ENCODE measurements at places on chromosomes 1 and 21.

DNA sequence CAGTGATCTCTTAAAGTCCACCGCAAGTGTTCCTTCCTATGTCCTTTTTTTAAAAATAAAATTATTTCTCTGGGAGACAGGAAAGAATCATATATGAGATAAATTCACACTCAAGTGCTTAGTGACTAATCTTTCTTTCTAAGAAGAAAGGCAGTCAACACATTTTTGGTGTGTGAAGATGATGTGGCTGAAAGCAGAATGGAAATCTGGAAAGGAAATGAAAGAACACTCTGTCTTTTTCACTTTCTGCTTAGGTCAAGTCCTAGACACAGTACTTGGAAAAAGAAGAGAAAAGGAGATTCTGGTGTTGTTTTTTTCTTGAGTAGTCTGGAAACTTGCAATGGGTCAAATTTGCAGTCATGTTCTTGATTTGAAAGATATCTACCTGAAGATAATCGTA is 45.5 kb upstream of the PRRX1 start:
- DNase-seq: no peak

GRCh38 chr21:42388740-42389448 is 7.0 kb downstream of the TMPRSS3 start:
- DNase-seq: no peak

- DNase-seq: no peak
Observed at GRCh38 chr1:115658646-115659045, 16.9 kb downstream of the VANGL1 start.

DNA sequence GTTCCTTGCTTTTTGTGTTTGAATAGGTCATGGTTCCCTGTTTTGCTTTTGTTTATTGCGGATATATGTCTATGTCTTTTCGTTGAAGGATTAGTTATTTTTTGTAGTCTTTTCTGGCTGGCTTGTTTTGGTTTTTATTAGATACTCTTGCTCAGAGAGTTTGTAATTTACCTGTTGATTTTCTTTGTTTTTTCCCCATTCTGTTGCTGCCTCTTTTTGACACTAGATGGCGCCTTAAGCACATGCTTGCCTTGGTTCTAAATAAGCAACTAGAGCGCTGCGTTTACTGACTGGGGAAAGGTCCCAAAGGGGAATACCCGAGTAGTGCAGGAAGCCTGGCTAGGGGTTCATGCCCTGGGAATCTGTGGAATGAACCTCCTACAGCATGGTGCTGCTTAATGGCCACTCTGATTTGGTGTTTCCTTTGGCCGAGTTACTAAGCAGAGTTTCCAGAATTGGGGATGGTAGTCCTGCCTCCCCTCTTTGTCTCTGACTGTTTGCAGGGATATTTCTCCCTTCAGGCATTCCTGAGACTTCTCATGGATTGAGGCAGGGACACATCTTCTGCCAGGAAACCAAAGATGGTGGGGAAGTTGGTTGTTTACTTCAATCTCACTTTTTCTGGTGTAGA is 143.2 kb downstream of the PTPRU start:
- DNase-seq: no peak

GRCh38 chr1:110184446-110184845 is 25.7 kb upstream of the KCNC4 start:
- no peak for DNase-seq

- DNase-seq: no peak
Observed at GRCh38 chr1:225378880-225379279, 49.0 kb downstream of the LBR start.

DNA sequence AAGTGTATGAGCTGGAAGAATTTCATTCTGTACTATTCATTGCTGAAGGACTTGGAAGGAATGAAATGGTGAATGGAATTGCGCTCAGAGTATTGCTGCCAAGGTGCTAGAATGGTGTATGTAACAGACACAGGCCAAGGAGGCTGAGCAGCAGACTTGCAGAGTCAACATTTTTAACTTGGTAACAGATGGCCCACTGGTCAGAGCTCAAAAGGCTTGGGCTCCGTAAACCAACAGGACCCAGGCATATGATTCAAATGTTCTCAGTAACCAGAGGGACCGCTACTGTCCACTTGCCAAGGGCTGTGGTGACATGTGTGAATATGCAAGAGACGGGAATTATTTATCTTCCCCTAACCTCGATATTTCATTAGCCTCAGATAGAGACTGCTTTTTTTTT is 28.8 kb upstream of the PTGFRN start:
- no peak for DNase-seq

GRCh38 chr1:88079036-88079435 is 605.0 kb upstream of the PKN2 start:
- DNase-seq: no peak

- DNase-seq: no peak
Observed at GRCh38 chr1:205068457-205069040, 15.7 kb downstream of the TMEM81 start.

- DNase-seq: no peak
Observed at GRCh38 chr1:247111700-247112478, 7.7 kb upstream of the ZNF669 start.

DNA sequence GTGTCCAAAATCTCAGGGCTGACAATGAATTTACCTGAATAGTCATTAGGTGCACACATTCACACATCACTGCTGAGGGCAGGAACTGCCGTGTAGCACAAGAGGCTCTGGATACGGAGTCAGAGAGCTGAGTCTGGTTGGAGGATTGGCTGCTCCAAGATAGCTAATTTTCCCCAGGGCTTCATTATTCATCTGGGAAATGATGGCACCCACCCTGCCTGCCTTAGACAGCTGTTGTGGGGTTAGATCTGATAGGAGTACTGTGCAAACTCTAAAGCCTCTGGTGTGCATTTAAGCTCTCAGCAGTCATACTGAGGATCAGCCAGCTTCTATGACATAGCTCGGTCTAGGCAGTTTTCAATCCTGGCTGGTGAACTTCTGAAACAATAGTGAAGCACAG is 67.0 kb downstream of the LMX1A start:
- DNase-seq: no peak

DNA sequence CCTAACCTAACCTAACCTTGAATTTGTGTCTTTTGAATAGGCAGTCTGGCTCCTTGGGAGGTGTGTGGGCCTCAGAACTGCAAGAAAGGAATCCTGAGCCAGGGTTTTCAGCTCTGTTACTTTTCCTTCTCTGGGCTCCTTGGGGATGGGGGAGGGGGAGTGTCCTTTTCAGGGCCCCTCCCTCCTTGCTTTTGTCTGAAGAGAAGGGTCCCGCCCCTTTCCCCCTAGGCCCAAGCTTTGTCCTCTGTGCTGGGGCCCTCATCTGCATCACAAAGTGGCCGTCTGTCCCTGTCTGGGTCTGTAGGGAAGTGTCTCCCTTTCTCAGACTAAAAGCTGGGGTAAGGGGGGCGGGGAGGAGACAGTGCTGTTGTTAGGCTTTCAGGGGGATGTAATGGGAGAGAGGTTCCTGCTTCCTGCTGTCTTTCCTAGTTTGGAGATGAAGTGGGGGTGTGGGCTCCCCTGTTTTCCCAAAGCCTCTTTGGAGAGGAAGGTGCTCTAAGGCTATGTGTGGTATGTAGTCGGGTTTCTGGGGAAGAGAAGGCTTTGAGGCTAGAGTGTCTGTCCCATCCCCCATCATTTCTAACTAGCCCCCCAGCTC is 3.1 kb downstream of the AGO1 start:
- DNase-seq: no peak

DNA sequence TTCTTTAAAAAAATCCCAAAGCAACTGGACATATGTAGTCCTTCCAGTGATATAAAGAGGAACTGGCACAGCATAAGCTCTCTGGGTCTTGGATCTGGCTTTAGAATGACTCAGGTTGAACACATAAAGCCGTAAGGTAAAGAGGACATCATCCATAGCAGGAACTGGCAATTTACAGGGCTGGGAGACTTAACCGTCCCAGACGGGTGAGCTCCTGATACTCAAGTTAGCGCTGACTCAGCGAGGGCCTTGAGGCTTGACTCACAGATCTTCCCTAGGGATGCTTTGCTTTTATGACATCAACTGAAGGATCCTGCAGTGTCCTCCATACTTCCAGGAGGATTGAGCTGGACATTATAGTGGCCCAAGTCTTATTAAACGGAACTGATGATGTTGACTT is 154.1 kb downstream of the CLIC6 start:
- DNase-seq: no peak

DNA sequence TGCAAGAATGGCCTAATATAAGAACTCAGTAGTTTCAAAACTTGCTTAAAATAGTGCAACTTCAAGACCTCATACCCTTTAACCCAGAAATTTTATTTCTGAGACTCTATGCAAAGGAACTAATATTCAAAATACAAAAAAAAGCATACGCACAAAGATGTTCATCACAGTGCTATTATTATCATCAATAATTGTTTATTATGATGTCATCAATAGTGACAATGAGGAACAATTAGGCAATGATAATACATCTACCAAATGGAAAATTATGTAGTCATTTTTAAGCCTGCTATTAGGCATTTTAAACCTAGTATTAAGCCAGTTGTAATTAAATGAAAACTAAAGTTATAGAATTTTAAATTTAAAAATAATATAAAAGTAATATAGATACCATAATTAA is 3.3 kb downstream of the TTLL7 start:
- DNase-seq: no peak

DNA sequence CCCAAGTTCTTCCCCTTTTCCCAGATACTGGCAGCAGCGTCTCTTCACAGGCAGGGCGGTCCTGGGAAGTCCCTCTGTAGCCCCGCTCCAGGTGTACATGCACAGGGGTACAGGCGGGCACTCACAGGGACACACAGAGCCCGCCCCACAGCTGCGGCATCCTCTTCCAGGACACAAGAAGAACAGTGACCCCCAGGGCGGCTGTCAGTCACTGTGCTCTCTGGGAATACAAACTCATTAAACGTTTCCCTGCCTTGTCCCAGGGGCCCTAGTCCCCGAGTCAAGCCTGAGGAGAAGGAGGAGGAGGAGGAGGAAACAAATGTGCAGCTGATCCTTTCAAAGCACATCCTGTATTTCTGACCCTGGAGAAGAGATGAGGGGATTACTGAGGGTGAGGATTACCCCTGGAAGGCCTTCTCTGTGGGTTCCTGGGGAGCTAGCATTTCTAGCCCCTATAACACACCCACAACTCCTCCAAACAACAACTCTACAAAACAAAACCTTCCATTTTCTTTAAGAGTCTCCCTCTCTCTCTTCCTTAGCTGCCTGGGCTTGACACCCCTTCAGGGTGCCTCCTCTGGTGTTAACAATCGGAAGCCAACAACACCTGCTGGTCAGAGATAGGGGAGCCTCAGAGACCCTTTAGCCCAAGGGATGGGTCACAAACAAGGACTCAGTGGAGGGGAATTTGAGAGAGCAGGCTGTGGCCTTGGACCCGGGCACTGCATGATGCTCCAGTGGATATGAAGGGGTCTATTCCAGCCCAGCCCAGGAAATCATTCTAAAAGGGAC is 28.4 kb upstream of the DMBX1 start:
- no peak for DNase-seq

GRCh38 chr1:224559981-224560728 is 56.0 kb upstream of the CNIH3 start:
- DNase-seq: no peak

GRCh38 chr1:78649628-78650027 is at the start of gene IFI44:
Gene IFI44 (plus strand): TSS chr1:78649831. CDS start chr1:78650196, 365 bp downstream.
- no peak for DNase-seq

DNA sequence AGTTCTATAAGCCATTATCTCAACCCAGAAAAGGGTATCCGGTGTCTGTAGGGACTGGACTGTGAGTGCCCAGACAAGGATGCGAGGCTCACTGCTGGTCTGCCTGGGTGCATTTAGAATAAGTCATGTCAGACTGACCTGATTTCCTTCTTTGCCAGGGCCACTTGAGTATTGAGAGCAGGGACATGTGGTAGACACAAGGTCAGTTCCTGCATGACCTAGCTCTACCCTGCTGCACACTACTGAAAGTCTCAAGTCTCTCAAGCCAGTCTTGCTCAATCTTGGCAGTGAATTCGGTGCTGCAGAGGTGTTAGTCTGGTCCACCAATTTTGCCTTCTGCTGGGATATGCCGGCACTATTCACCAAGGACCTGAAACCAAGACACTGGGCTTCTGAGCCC is 180.1 kb downstream of the C1orf94 start:
- DNase-seq: no peak

- no peak for DNase-seq
Observed at GRCh38 chr1:58746757-58747156, 37.1 kb downstream of the JUN start.

- DNase-seq: no peak
Observed at GRCh38 chr1:20948101-20948500, 161.0 kb upstream of the HP1BP3 start.

- DNase-seq: no peak
Observed at GRCh38 chr1:190478149-190479049, 735 bp upstream of the BRINP3 start.

GRCh38 chr1:171460018-171460620 is 25.2 kb upstream of the PRRC2C start:
- DNase-seq: no peak

- no peak for DNase-seq
Observed at GRCh38 chr1:41762251-41762650, 156.5 kb downstream of the HIVEP3 start.

DNA sequence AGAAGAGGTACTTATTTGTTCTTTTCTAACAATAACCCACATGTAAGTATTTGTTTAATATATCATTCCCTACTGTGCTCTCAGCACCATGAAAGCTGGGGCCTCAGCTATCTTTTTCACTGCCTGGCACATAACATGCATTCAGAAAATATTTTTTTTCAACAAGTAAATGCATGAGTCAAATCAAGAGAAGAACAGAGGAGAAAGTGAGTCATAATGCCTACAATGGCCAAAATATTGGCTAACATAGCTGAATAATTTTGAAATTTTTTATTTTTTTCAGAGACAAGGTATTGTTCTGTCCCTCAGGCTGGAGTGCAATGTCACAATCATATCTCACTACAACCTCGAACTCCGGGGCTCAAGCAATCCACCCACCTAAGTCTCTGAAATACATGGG is 252.2 kb upstream of the ADAMTS5 start:
- DNase-seq: no peak

- DNase-seq: peak; percentile 6
Observed at GRCh38 chr1:181038399-181038873, 4.7 kb downstream of the MR1 start.

DNA sequence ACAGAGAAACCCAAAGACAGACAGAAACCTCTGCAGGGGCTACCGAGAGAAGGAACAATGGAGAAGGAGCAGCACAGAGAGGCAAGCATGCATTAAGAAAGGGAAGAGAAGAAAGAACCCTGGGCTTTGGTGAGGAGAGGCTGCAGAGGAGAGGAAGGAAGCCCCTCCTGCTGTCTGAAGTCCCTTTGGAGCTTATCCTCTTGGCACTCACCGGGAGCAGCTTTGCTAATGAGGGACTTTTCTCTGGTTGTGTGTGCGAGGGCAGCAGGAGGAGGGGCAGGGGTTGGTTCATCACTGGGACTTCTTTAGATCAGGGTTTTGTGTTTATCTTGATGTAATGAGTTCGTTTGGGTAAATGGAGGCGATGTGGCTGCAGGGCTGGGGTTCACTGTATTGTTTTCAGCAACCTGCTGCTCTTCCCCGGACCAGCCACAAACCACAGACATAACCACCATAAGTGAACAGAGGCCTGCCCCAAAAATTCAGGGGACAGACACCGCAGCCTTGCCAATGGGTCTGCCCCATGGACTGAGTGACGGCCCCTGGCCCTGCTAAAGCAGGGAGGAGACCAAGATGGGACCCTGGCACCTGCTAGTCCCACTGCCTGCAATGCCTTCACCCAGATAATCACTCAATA is 100.6 kb downstream of the KCND3 start:
- DNase-seq: no peak

Data from DMS79 (cell line).